Body of pancreas (tissue), 4 donors: ENCODE measurements at places on chromosomes 16 and 17. TPM values are rescaled to one million over a fixed set of nuclear protein-coding genes. Genes with fewer than 3 reads are reported as not detected.

SLC16A5 gene
- 14.8 TPM for total RNA-seq

EXOC3L1 gene
- 1.8 TPM for total RNA-seq

DNA sequence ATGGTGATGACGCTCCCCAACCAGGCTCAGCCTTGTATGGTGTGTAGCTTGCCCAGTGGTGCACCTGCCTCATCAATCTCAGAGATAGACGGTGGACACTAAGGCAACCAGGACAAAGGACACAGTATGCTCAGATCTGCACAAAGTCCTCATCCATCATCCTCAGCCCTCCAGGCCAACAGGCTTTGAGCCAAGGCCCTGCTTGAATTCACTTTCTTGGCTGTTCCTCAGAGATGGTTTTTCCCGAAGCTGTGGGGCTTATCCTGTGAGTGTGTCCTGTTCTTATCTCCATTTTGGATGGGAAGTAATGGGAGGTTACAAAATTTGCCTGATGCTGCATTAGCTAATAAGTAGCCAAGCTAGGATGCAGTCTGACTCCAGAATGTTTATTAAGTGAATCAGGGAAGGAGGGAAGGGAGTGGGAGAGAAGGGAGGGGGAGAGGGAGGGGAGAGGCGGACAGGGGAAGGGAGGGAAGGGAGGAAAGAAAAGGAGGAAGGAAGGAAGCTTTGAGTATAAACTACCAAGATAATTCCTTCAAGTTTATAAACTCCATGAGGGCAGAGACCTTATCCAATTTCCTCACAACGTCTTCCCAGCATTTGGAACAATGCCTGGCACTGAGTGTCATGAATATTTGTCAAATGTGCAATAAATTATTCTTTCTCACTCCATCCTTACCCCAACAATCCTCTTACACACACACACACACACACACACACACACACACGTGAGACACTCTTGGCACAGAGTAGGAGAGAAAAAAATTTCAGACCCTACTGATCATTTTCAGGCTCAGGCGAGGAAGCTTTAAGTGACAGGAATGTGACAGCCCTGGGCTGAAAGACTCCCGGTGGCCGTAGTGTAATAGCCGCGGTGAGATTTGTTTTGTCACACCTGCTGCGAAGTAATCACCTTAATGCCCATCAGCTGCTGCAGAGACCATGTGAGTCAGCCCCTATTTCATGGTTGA, 84.3 kb downstream of the BMERB1 start:
- no peaks in the 10 kb centered on the region for H3K36me3 ChIP-seq
- no peaks in the 10 kb centered on the region for H3K4me1 ChIP-seq
- DNase-seq, result peak; percentile 14
- H3K4me3 ChIP-seq, result no peak overlapping the region

GRCh38 chr16:65697521-65697920, 575.7 kb upstream of the CDH11 start:
- no peak overlapping the region for H3K27ac ChIP-seq
- no peaks in the 10 kb centered on the region for H3K36me3 ChIP-seq
- H3K4me3 ChIP-seq, result no peak overlapping the region
- no peaks in the 10 kb centered on the region for H3K4me1 ChIP-seq
- H3K27me3 ChIP-seq, result no peaks in the 10 kb centered on the region
- DNase-seq, result no peak

DNA sequence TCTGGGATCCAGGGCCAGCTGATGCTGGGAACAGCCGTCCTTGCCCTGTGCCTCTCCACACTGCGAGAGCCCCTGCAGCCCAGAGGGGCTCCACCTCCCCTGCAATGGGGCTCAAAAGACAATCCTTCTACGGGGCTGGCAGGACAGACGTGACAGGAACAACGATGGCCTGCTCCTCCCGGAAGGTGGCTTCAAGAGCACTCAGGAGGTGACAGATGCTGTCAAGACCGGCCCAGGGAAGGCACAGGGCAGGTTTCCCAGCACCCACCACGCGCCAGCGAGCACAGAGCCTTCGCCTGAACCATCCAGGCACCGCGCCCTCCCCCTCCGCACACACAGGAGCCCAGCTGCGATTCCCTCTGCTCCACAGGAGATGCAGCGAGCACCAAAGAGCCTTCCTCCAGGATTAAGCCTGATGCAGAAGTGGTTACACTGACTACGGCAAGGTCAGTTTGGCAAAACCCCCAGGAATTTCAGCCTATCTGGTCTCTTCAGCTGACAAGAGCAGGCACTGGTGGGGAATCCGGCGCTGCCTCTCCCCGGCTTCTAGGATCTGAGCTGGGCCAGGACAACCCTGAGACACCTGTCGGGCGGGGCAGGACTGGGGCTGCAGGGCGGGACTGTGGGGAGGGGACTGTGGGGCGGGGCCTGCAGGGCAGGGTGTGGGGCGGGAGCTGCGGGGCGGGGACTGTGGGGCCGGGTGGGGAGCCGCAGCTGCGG, 103.4 kb downstream of the ZNF778 start:
- DNase-seq, result peak; percentile 60
- peaks cover 61% of the 10 kb centered on the region for H3K4me1 ChIP-seq
- H3K27ac ChIP-seq, result peak overlapping the region; percentile 65

DNA sequence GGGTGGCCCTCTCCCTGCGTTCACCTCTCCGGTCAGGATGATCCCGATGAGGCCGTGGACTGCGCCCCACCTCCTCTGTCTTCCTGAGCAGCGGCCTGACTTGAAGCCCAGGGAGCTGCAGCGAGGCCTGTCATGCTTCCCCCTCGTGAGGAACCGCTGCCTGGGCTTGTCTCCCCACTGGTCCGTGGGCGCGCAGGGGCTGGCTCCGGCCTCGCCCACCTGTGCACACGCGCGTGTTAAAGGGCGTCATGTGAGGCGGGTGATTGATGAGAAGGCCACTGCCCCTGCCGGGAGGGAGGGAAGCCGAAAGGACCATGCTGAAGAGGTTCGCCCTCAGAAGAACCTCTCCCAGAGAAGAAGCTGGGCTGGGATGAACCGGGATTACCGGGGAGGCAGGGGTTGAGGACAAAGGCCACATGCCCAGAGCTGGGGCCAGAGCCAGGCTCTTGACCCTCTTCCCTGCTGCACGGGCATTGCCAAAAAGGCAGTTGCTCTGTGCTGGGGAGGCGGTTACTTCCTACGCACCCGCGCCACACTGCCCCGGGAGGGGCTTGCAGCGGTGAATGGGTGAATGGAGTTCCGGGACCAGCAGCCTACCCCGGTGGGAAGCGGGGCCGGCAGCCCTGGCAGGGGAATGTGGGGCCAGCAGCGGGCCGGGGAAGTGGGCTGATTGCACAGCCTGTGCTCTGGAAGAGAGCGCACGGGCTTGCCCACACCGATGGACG, 85.9 kb upstream of the GSE1 start:
- H3K27me3 ChIP-seq, result no peaks in the 10 kb centered on the region
- H3K27ac ChIP-seq, result no peak overlapping the region
- no peak overlapping the region for H3K4me3 ChIP-seq
- DNase-seq, result no peak

DNA sequence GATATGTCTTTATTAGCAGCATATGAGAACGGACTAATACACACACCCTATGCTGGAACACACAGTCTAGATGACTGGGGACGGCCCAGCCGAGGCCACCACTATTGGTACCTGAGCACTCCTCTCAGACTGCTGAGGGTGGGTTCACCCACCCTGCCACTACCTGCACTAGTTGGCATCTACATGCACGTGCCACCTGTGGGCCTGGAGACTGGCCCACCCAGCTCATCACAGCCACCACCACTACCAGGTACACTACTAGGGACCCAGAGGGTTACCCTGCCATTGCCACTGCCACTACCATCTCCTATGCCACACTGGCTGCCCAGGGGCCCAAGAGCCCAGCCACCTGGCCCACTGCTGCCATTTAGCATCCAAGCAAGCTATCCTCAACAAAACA, 32.5 kb downstream of the MEAK7 start:
- no peaks in the 10 kb centered on the region for H3K4me1 ChIP-seq
- no peaks in the 10 kb centered on the region for H3K36me3 ChIP-seq
- no peak for DNase-seq
- H3K4me3 ChIP-seq, result no peak overlapping the region

- H3K4me3 ChIP-seq, result no peak overlapping the region
- H3K27ac ChIP-seq, result peak overlapping the region; percentile 25
- H3K27me3 ChIP-seq, result no peaks in the 10 kb centered on the region
- no peaks in the 10 kb centered on the region for H3K36me3 ChIP-seq
- H3K4me1 ChIP-seq, result peaks cover 18% of the 10 kb centered on the region
- DNase-seq, result peak; percentile 35
These were observed 35.4 kb downstream of the WNT3 start for GRCh38 chr17:46783031-46783593.

- H3K27me3 ChIP-seq, result no peaks in the 10 kb centered on the region
- H3K4me3 ChIP-seq, result peak overlapping the region; percentile 12
- H3K4me1 ChIP-seq, result peaks cover 43% of the 10 kb centered on the region
- peaks cover 2% of the 10 kb centered on the region for H3K36me3 ChIP-seq
These were observed 3.8 kb upstream of the TLCD2 start for GRCh38 chr17:1713878-1714426.

GRCh38 chr17:4365628-4366326, 698 bp downstream of the UBE2G1 start:
- peak overlapping the region; percentile 81 for H3K4me3 ChIP-seq
- DNase-seq, result peak; percentile 34
- peaks cover 29% of the 10 kb centered on the region for H3K4me1 ChIP-seq
- peak overlapping the region; percentile 88 for H3K27ac ChIP-seq
- no peaks in the 10 kb centered on the region for H3K36me3 ChIP-seq

DNA sequence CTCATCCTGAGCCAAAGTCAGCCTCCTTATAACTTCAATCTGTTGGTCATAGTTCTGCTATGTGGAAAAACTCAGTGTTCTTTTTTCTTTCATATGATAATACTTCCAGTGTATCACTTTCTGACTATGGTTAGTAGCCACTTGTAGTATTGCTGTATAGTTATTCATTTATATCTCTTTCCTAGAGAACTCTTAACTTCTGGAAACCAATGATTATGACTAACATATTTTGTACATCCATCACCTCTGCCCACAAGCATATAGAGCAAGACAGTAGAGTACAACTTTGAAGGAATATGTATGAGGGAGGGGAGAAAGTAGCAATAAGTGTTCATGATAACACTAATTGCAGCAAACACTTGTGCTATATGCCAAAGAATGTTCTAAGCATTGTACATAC, 38.6 kb downstream of the COX10 start:
- DNase-seq, result no peak
- H3K27me3 ChIP-seq, result no peaks in the 10 kb centered on the region
- peaks cover 6% of the 10 kb centered on the region for H3K4me1 ChIP-seq
- no peak overlapping the region for H3K4me3 ChIP-seq
- no peaks in the 10 kb centered on the region for H3K36me3 ChIP-seq
- no peak overlapping the region for H3K27ac ChIP-seq

GRCh38 chr16:28193530-28194423, 18.0 kb downstream of the XPO6 start:
- H3K36me3 ChIP-seq, result no peaks in the 10 kb centered on the region
- H3K4me1 ChIP-seq, result peaks cover 8% of the 10 kb centered on the region

DNA sequence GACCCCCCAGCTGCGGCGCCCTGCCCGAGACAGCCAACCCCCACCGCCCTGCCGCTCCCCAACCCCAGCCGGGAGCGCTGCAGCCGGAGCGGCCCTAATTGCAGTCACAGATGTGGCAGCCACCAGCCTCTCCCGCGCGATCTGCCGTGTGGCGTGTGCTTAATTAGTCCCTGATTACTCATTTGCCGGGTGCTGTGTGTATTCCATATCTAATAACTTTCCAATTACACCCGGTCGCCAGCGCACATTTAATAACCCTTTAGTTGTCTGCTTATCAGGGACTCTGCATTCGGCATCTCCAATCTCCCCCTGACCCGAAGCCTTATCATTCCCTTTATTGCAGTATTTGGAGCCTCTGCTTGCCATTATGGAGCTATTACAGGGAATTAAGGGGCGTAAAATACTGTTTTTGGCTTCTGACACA, 236.7 kb upstream of the CIBAR2 start:
- H3K4me3 ChIP-seq, result no peak overlapping the region
- H3K4me1 ChIP-seq, result peaks cover 31% of the 10 kb centered on the region
- no peak for DNase-seq
- H3K36me3 ChIP-seq, result no peaks in the 10 kb centered on the region
- H3K27ac ChIP-seq, result no peak overlapping the region

DNA sequence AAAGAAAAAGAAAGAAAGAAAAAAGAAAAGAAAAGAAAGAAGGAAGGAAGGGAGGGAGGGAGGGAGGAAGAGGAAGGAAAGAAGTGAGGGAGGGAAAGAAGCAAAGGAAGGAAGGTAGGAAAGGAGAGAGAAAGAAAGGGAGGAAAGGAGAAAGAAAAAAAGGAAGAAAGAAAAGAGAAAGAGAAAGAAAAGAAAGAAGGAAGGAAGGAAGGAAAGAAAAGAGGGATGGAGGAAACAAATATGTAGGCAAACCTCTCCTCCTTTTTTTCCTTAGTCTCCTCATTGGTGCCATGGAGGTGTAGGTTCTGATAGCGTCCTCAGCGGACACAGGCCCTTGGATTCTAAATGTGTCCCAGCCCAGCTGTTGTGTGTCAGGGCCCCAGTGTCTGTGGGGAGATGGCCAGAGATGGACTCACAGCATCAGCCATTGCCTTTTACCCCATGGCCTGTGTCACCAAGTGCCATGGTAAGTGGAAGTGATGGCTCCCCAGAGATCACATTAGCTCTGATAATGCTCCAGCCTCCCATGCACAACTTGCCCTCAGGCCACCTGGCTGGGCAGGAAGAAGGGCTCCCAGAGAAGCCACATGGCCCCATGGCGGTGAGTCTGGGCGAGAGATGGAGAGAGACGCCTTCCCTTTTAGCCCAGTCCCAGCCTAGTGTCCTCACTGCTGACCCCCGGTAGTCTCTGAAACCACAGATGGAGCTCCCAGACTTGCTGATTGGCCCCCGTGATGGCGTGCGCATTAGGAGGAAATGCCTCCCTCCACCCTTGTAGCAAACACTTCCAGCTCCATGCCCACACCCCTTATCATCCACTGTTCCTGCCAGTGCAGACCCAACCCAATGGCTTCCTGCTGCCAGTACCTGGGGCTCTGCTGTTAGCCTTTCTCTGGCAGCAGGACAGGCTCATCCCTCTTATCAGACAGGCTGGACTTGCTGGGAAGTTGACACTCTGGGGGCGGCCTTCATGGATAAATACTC, 3.7 kb upstream of the SLC6A2 start:
- no peaks in the 10 kb centered on the region for H3K27me3 ChIP-seq
- no peaks in the 10 kb centered on the region for H3K36me3 ChIP-seq
- H3K4me3 ChIP-seq, result no peak overlapping the region
- no peak overlapping the region for H3K27ac ChIP-seq
- no peak for DNase-seq

DNA sequence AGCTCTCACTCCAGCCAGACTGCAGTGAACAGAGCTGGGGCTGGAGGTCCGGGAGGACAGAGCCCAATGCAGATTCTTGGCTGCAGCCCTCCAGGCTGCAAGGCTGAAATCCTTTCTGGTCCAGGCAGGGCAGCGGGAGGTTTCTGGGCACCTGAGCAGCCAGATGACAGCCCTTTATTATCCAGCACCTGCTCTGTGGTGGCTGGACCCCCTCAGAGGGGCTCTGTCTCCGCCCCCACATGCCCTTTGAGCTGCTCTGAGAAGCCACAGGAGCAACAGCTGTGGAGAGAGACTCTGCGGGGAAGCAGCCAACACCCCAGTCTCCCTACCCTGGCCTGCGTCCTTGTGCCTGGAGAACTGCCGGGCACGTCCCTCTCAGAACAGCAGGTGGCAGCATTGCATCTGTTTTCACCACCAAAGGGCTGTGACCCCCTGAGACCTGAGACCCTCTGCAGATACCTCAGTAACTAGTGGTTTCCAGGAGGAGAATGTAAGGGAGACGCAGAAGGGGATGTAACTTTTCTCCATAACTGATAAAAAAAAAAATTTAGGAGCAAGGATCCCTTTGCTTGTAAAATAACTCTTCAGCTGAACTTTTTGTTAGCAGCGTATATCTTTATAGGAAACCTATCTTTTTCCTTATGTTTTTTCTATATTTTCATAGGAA, 3.7 kb upstream of the CNP start:
- peak overlapping the region; percentile 74 for H3K27ac ChIP-seq
- no peak overlapping the region for H3K4me3 ChIP-seq
- no peaks in the 10 kb centered on the region for H3K27me3 ChIP-seq
- DNase-seq, result peak; percentile 84
